Cerebellum (tissue), 4 donors: ENCODE measurements at places on chromosomes 12 and 14. TPM values are rescaled to one million over a fixed set of nuclear protein-coding genes. Genes with fewer than 3 reads are reported as not detected.
A peak's percentile ranks its signal among the peaks of the same experiment; 100 is the strongest.

GRCh38 chr12:28035500-28035899 lies 63.0 kb upstream of the PTHLH start:
- DNase-seq, result no peak

GRCh38 chr12:50542448-50542847 lies 37.7 kb downstream of the DIP2B start:
- no peak for DNase-seq

DNA sequence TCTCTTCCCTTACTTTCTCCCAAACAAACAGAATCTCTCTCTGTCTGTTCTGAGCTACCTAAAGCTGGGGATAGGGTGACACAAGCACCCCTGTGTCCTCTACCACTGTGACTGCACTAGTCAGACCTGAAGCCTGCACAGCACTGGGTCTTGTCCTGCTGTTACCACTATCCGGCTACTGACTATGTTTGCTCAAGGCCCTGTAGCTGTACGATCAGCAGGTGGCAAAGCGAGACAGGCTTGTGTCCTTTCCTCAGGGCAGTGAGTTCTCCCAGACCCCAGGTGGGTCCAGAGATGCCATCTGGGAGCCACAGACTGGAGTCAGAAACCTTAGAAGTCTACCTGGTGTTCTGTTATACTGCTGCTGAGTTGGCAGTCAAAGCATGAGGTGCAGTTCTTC lies 116.4 kb downstream of the NUBPL start:
- DNase-seq, result no peak

DNA sequence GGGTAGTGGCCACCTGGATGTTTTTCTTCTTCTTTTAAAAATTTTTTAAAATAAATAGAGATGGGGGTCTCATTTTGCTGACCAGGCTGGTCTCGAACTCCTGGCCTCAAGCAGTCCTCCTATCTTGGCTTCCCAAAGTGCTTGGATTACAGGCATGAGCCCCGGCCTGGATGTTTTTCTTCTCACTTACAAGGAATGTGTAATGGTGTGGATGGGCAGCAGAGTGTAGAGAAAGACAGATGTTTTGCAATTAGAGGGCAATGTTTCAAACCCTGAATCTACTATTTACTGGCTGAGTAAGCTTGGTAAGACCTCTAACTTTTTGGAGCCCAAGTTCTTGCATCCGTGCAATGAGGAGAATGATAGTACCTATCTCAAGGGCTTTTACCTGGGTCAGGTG lies 48.1 kb downstream of the ADCK1 start:
- DNase-seq, result no peak

DNA sequence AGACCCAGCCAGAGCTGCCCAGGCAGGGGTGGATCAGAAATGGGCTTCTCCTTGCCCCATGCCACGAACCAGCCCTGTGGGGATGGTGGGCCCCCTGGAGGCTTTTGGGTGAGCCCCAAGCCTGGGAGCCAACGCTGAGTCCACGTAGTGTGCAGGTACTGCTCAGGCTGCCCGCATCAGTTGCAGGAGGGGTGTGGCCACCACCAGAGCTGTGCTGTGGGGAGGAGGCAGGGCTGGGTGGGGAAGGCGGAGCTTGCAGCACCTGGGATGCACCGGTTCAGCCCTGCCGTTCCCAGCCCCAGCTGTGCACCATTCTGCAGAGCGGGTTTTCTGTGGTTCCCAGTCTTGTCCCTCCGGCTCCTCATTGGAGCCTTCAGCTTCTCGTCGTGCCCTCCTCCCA lies 36.3 kb downstream of the IL31 start:
- DNase-seq, result peak; percentile 36

- no peak for DNase-seq
Observed at GRCh38 chr12:116384691-116385485, 107.4 kb upstream of the MED13L start.

DNA sequence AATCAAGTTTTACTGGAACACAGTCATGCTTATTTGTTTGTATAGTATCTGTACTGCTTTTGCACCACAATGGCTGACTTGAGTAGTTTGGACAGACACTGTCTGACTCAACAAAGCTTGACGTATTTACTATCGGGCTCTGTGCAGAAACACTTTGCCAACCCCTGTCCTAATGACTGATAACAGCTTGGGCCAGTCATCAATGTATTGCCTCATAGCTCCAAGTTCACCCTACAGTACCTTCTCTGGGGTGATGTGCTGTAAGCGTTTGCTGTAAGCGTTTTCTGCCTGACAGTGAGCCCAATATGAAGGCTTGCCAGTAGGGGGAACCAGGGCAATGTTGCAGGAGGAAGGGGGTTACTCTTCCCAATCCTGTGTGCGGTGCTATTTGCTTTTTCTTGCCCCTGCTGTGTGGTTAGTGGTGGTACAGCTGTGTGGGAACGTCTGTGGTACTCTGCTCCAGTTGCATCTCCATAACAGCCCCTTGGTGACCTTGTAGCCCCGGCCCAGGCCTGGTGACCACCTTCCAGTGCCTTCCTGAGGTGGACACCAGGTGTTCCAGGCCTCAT lies 5.4 kb upstream of the CCDC177 start:
- DNase-seq, result no peak

DNA sequence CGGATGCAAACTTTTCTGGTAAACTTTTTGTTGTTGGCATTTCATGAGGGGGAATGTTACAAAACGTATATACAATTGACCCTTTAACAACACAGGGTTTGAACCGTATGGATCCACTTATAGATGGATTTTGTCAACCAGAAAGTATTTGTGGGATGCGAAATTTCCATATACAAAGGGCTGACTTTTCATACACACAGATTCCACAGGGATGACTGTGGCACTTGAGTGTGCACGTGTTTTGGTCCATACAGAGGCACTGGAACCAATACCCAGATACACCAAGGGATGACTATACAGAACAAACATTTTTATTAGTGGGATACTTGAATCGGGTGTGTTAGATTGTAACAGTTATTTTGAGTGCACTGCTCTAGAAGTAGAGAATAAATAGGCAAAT lies 29.8 kb upstream of the CCT2 start:
- no peak for DNase-seq

DNA sequence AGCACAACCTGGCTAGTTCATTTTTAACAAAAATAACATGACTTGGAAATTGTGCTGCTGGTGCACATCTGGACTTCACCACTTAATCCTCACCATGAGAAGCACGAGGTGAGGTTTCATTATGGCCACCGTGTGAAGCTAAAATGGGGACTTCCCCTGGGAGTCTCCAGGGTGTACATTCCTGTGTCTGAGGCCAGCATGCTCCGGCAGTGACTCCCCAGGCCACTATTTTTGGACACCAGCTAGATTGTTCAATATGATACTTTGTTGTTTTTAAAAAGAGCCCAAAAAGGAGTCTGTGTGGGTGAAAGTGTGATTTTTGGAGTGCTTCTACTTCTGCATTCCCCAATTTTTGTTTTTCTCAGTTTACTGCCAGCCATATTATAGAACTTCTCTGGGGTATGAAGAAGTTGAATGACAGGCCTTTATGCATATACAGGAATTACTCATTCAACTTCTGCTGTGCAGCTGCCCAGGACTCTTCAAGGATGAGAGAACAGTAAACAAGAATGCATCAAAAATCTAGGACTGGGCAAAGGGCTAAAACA lies 16.9 kb upstream of the AICDA start:
- DNase-seq, result no peak

- no peak for DNase-seq
Observed at GRCh38 chr14:105123064-105123665, 45.4 kb downstream of the JAG2 start.

- peak; percentile 59 for DNase-seq
Observed at GRCh38 chr14:56219666-56220413, 101.6 kb downstream of the PELI2 start.

- DNase-seq, result peak; percentile 15
Observed at GRCh38 chr12:25241167-25242020, 9.3 kb downstream of the KRAS start.

- no peak for DNase-seq
Observed at GRCh38 chr14:101796479-101796878, 35.0 kb downstream of the PPP2R5C start.

The KRT83 gene
- not detected for total RNA-seq

The C12orf76 gene
- 48.5 TPM for total RNA-seq
